ENCODE measurements at places on chromosomes 1 and 21. TPM values are rescaled to one million over a fixed set of nuclear protein-coding genes. Genes with fewer than 3 reads are reported as not detected.

- no peak for DNase-seq
Observed at GRCh38 chr1:3012456-3013291, 8.6 kb upstream of the ACTRT2 start.

GRCh38 chr1:14296795-14297194, 301.7 kb upstream of the KAZN start:
- DNase-seq = no peak

DNA sequence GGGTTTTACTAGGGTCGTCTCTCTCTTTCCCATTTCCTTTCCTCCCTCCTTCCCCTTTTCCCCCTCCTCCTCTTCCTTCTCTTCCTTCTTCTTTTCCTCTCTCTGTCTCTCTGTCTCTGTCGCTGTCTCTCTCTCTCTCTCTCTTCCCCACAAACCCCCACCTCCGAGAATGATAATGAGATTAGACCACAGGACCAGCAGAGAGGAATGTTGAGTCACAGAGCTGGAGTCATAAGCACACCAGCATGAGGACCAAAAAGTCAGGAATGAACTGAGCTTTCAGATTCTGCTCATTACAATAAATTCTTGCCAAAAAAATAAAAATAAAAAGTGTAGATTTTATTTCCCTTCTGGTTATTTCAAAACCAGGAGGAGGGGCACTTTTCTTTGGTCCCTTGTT, 377.4 kb downstream of the LTN1 start:
- no peak for DNase-seq

GRCh38 chr1:154779551-154780189, 90.4 kb downstream of the KCNN3 start:
- DNase-seq = no peak

GRCh38 chr1:18635891-18636595, 5.4 kb downstream of the PAX7 start:
- no peak for DNase-seq

DNA sequence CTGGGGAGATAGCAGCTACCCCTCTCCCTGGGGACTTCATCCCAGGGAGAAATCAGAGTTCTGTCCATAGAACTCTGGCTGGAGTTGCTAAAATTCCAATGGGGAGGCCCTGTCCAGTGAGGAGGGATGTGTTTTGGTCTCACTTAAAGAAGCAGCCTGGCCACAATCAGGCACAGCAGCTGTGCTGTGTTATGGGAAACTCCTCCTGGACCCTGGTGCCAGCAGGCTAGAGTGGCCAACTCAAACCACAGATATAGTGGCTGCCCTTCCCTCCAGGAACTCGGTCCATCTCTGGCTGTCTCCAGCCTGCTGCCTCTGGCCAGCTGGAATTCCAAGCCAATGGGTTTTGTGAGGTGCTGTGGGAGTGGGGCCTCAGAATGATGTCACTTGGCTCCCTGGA, 37.4 kb upstream of the SAMD11 start:
- DNase-seq = no peak

GRCh38 chr1:117580436-117580835, 25.4 kb upstream of the TENT5C start:
- no peak for DNase-seq

- DNase-seq = no peak
Observed at GRCh38 chr1:11721311-11721710, 14.6 kb upstream of the AGTRAP start.

DNA sequence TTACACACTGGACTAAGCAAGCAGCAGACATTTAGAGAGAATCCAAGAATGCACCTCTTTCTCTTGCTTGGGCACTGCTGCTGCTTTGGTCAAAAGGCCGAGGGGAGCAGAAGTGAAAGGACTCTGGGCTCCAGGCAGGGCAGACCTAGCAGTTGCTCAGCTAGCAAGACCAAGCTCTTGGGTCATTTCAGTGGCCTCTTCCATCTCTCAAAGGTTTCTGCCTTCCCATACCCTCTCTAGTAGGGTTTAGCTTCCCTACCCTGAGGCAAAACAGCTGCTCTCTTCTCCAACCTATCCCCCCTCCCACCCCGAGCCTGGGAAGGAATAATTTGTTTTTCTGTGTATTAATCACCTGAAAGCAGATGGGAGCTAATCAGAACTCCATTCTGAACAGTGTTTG, 25.8 kb downstream of the TFAP2E start:
- DNase-seq = no peak

- no peak for DNase-seq
Observed at GRCh38 chr1:204373911-204374310, 14.2 kb upstream of the PLEKHA6 start.

- DNase-seq = no peak
Observed at GRCh38 chr1:171739656-171740055, 2.2 kb downstream of the VAMP4 start.

DNA sequence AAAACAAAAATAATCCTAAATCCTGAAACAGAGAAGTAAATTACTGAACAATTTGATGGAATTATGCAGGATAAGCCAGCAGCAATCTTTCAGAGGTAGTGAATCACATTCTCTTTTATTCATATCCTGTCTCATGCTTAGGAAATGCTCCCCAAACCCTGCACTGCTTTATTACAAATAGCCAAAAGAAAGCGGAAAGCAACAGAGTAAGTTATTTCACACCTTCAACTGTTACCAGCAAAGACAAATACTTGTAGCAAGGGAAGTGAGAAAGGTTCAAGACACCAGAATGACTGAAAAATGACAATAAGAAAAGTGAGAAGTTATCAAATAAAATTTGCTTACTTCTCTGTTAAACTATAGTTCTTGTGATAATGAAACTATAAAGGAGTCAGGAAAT, 6.2 kb downstream of the ZRANB2 start:
- no peak for DNase-seq

- no peak for DNase-seq
Observed at GRCh38 chr1:95384567-95384966, 150.6 kb downstream of the RWDD3 start.

- no peak for DNase-seq
Observed at GRCh38 chr1:167441222-167441621, 77.1 kb downstream of the CD247 start.

- DNase-seq = peak; percentile 61
Observed at GRCh38 chr1:12549460-12550349, 68.3 kb downstream of the DHRS3 start.

- DNase-seq = no peak
Observed at GRCh38 chr1:224259986-224260385, 70.0 kb downstream of the NVL start.

DNA sequence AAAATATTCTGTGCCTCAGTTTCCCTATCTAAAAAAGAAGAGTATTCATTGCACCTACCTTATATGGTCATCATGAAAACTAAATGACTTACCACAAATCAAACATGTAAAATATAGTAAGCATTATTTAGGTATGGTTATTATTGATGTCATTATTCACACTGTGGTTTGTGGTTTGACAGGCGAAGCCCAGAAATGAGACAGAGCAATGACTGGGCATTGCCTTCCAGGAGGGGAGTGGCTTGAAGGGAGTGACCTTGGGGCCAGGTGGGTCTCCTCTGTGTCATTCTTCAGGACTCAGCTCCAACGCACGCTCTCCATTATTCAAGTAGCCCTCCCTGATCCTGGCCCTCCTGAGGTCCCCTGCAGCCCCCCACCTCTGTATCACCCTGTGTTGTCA, 133.7 kb downstream of the DMRTA2 start:
- no peak for DNase-seq

- DNase-seq = no peak
Observed at GRCh38 chr1:183585038-183585437, 5.2 kb downstream of the NCF2 start.

DNA sequence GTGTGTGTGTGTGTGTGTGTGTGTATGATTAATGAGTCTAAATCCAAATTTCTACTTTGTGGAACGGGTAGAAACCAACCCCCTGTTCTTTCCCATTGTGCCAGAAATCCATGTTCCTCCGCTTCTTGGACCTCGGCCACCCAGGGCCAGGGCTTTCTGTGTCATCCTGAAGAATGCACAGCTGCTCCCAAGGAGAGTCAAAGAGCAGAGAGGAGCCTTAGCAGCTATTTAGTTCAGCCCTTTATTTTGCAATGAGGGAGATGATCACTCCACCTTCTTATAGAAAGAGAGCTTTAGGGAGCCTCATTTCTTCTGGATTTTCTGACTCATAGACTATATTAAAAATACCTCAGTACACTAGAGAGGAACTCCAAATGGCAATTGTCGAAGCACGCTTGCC, 489.3 kb upstream of the VAMP3 start:
- no peak for DNase-seq

DNA sequence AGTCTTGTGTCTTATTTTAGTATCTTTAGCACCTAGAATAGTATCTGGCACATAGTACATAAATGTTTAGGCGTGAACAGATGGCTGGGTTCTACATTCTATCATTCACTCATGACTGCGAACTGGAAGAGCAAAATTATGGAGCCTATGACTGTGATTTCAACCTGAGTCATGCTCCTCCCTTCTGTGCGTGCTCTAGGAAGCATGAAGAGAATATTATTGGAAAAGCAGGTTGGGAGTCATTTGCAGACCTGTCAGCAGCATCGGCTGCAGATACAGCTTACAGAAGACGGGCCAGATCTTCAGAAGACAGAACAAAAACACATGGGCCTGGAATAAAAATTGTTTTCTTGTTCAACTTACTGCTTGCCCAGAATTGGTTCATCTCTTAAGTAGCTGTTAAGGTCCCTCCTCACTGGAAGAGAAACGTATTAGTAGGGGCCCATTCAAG, 344.0 kb upstream of the USP24 start:
- DNase-seq = no peak

COL18A1 gene
- total RNA-seq = 499 TPM

CNR2 gene
- total RNA-seq = not detected

PPFIA4 gene
- 0.78 TPM for total RNA-seq

TCP10L gene
- total RNA-seq = 4.1 TPM

ZBTB18 gene
- 14.3 TPM for total RNA-seq

SLC1A7 gene
- total RNA-seq = 0.35 TPM

KCNJ15 gene
- 1.8 TPM for total RNA-seq

FLG gene
- not detected for total RNA-seq

SPRR2F gene
- total RNA-seq = not detected
